ENCODE measurements at places on chromosomes 1 and 21.

DNA sequence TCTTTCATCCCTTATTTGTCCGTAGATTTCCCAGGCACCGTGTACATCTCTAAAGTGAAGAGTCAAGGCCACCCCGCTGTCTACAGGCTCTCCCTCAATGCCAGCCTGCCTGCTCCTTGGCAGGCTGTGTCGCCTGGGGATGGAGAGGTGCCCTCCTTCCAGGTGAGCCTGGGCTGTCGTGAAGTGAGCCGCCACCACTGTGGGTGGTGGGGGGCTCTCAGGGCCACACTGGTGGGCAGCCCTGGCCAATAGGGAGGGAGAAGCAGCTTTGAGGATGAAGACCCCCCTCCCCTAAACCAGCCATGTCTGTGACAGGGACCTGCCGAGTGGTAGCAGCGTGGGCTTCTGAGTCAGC lies 46.2 kb downstream of the DISP3 start:
- DNase-seq, result no peak

DNA sequence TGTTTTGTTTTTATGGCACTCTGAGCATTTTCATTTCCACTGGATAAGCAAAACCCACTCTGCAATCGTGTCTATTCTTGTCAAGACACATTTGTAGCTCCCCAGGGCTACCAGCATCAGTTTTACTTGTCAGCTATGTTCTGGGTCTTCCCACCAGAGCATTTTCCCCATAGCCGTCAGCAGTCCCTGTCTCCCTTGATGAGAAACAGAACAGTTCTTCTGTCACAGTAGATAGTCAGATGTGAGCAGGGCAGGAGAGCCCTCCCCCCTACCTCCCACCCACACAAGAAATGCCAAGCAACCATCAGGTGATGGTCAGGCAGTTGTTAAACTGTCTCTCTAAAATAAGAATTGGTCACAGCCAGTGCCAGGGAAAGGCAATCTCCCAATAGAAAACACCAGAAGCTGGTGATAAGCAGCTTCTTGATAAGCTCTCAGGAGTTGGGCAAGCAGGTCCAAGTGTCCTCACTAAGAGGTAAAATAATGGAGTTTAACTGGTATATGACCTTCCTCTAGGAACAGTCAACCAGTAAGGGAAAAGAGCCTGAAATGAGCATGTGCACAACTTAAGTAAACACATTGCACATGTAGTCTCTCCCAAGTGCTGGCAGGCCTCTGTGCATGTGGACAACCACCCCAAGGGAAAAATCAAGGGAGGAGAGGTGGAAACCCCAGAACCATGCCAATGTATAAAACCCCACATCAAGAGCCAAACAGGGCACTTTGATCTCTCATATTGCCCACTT lies 208.2 kb downstream of the S1PR1 start:
- DNase-seq, result no peak

GRCh38 chr1:42822800-42823392 lies 5.7 kb upstream of the SVBP start:
- DNase-seq, result no peak

DNA sequence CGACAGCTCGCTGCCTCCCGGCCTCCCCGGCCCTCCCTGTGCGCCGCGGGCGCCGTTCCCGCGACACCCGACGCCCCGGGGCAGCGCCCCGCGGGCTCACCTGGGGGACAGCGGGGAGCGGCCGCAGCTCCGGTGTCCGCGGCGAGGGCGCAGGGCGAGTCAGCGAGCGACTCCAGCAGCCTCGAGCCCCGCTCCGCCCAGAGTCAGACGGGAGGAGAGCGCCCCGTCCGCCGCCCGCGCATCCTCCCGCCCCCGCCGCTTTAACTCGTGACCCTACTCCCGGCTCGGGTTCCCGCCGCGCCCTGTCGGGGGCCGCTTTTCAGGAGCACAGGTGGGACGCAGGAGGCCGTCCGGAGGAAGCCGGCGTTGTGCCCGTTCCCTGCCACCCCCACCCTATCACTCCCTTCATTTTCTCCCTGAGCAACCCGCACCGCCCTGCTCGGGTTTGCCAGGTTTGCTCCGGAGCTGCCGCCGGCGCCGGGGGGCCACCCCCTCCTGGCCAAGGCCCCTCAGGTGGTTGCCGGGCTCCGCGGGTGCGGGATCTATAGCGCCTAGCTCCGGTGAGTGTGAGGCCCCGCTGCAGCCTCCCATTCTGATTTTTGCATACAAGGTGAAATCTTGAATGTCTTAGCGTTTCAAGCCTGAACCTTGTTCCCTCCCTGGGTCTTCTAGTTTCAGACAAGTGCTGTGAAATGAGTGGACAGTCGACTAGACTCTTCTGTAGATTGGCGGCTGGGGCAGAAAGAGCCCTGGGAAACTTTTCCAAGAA lies at the start of gene MCOLN3:
TSS of gene MCOLN3 (minus strand) at position 205 of the 769 bp plus-strand sequence. CDS start 3,140 bp downstream, outside the sequence.
- DNase-seq, result peak; percentile 73

Measured in right kidney (tissue), 9 donors.